ENCODE measurements at places on chromosomes 7 and 10.

DNA sequence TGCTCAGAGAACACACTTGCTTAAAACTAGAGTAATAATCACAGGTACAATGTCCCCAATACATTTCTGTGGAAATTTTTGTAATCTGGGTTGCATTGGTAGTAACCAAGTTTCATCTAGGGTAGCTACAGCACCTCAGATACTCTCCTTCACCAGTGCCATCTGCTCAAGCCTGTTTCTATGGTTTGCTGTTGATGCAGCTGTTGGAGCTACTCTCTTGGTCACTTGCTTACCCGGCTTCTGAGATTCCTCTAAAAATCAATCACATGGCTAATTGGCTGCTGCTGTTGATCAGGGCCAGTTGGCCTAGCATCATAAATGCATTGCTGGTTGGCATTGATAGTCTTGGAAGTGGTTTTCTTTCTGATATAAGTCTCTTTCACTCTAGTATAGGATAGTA lies 220.8 kb downstream of the BICC1 start:
- no peak for DNase-seq

- no peak for DNase-seq
Measured at GRCh38 chr10:86899132-86899531, 58.3 kb downstream of the MMRN2 start.

- DNase-seq = no peak
Measured at GRCh38 chr10:78284381-78284780, 250.7 kb downstream of the RPS24 start.

GRCh38 chr7:42350801-42351200 lies 113.8 kb upstream of the GLI3 start:
- no peak for DNase-seq

DNA sequence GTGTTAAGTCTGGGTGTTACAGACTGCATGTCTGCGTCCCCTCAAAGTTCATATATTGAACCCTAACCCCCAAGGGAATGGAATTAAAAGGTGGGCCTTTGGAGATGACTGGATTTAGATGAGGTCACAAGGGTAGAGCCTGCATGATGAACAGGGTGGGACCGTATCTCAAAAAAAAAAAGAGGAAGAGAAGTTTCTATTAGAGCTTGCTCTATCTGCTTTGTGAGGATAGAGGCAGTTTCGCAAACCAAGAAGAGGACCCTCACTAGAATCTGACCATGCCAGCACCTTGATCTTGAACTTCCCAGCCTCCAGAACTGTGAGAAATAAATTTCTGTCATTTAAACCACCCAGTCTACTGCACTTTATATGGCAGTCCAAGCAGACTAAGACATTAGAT lies 1.4 kb downstream of the KIN start:
- DNase-seq = no peak

- DNase-seq = no peak
Measured at GRCh38 chr7:79159040-79159664, 294.3 kb downstream of the MAGI2 start.

- no peak for DNase-seq
Measured at GRCh38 chr10:85611746-85612377, 754.7 kb downstream of the GRID1 start.

- no peak for DNase-seq
Measured at GRCh38 chr10:117166418-117167345, 28.6 kb upstream of the VAX1 start.

GRCh38 chr10:27241010-27241651 lies 534 bp upstream of the ACBD5 start:
- DNase-seq = no peak

DNA sequence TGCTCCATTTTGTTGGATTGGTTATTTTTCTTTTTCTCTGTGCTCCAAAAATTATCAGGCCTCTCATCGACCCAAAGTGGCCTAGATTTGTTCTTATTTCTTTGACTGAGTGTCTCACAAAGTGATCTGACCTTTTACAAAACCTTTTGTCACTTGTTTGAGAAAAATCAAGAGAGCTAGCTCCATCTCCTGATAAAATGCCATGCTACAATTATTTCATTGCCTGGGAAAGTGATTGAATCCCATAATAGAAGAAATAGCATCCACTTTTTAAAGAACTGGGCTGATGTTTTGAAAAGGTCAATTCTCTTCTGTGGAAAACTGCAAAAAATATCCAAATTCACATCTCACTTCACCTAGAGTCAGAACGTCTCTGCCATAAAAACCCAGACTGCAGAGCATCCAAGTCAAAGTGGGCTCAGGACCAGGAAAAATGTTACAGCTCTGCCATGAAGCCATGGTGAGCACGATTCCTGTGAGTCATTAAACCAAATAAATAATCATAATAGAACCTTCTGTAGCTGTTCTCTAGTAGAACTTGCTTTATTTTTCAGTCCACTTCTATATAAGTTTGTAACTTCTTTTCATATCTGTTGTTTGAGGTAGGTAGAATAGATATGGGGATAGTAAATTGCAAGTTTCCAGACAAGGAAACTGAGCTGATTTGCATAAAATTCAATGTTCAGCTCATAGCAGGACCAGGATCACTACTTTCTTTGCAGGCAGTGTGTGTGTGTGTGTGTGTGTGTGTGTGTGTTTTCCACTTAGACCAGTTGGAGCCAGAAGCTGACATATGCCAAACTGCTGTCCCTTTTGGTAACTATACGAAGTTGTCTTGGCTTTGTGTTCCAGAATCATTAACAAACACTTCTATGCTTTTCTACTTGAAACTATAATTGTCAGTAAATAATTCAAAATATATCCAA lies 632.5 kb upstream of the ANKRD30A start:
- no peak for DNase-seq

DNA sequence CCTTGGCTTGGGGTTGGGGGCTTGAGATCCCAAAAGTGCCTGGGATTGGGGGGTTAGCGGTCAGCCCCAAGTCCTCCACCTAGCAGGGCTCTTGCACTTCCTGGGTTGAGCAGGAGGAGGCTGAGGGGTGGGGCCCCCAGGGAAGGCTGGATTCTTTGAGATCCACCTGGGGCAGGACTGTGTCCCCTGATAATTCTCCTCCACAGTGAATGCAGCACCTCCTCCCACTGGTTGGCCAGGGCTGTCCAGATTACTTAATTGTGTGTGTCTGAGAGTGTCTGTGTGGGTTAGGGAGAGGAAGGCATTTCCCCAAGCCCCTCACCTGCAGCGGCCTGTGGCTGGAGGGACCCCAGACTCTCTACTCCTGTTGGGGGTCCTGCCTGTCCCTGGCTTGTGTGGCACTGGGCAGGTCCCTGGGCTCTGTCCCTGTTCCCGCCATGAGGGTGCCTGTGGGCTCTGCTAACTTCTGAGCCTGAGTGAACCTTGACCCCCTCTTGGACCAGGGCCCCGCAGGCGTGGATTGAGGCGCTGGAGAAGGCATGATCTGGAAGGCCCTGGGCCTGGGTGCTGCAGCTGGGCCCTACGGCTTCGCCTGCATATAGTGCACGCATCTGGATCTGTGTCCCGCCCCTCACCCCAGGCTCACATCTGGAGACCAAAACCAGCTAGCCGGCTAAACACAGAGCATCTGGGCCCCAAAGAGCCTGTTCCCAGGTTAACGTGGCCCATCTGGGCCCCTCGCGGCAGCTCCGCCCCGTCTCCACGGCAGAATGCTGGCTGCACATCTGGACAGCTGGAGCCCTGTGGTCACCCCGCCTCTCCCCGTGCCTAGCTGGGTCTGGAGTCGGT lies 10.4 kb downstream of the TMEM270 start:
- no peak for DNase-seq

DNA sequence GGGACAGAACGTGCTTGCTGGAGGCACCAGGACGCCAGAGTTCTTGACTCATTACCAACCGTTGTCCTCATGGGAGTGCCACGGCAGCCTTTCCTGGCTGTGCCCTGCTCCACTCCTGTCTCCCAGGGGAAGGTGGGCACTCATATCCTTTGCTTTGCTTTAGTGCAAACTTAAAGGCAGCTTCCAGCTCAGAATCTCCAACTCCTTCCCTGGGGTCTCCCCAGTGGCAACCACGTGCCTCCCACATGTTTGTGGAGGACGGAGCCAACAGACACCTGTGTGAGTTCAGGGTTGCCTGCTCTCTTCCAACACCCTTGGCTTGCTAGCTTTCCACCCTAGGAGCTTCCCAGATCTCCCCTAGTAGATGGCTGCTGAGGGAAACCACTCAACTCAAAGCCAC lies 52.0 kb upstream of the HMX3 start:
- no peak for DNase-seq

DNA sequence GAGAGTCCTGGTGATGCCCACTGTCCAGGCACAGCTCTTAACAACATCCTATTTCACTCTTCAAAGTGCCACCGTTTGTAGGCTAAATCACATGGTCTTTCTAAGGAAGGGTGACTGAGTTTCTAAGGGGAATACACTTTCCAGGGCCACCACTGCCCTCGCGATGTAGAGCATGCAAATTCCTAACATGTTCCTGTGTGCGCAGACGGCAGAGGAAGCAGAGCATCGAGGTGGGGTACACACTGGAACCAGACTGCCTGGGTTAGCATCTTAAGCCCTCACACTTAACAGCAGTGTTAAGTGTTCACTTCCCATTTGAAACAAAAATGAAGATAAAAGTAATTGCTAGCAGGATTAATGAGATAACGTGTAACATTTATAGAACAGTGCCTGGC lies 3.0 kb downstream of the VOPP1 start:
- DNase-seq = no peak

- DNase-seq = peak; percentile 33
Measured at GRCh38 chr7:148962440-148962822, 65.9 kb downstream of the PDIA4 start.

DNA sequence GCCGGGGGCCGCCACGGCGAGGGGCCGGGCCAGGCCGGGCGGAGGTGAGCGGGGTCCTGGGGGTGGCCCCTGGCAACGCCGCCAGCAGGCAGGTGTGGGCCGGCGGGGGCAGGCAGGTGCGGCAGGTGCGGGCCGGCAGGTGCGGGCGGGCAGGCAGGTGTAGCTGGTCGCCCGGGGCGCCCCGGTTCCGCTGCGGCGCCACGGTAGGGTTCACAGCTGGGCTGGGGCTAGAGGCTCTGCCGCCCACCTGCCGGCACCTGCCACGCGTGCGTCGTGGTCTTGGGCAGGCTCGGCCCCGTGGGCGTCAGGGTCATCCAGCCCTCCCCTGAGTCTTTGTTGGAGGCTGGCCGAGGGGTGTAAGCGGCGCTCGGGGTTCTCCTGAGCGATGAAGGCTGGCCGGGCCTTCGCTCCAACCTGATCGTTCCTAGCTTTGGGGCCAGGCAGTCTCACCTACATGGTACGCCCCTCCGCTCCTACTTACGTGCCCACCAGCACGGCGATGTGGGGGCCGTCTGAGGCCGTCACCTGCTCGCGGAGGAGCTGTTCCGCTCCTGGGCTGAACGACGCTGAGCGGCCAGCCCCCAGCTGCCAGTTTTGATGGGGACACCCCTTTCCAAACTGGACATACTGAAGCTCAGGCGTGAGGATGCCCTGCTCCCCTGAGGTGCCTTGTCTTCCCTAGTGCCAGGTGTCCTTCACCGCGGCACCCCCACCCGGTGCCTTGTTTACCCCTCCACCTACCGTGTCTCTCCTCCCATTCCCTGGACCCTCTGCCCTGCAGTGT lies 493 bp downstream of the ZMIZ2 start:
- DNase-seq = no peak

GRCh38 chr7:40810274-40810673 lies 675.5 kb downstream of the SUGCT start:
- DNase-seq = no peak

DNA sequence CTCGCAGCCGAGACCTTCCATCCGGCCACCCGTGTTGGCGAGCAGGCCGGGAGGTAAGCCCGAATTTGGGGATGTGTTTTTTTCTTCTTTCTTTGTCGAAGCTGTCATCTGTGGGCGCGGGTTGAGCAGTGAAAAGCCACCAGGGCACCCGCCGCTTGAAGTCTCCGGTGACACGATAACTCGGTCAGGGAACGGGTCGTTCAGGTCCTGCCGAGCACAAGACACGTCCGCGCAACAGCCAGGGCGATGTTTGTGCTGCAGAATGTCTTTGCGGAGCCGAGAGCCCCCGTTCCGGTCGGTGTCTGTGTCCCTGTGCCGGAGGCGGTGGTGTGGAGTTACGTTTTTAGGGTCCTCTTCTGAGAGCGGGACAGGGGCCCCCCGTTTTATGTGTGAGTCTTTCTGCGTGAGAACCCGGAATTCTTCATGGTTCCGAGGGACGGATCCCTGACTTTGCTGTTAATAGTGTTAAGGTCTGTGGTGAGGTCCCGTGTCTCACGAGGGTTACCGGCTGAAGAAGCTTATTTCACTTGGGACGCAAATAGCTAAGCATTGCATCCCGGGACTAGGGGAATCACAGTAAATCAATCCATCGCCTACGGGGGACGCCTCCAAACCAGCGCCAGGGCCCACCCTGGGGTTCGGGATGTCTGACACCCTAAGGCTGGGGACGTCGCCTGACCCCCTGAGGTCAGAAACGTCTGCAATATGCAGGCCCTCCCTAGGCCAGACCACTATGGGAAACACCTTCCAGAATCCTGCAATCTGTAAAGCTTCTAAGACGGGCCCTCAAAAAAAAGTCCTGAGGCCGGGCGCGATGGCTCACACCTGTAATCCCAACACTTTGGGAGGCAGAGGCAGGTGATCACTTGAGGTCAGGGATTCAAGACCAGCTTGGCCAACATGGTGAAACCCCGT lies 99.5 kb downstream of the ELFN1 start:
- no peak for DNase-seq

DNA sequence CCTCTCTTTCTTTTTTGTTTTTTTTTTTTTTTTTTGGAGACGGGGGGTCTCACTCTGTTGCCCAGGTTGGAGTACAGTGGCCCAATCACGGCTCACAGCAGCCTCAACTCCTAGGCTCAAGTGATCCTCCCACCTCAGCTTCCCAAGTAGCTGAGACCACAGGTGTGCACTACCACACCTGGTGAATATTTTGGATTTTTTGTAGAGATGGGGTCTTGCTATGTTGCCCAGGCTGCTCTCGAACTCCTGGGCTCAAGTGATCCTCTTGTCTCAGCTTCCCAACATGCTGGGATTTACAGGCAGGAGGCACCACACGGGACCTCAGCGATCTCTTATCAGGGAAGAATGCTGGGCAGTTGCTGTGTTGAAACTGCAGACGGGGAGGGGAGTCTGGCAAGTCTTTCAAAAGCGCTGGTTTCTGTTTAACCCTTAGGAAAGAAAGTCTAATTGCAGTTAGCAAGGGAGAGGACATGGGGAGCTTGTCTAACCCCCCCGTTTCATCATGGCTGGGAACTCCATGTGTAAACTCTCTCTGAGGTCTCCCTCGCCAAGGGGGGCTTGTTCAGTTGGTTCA lies 39.6 kb upstream of the LMTK2 start:
- no peak for DNase-seq

DNA sequence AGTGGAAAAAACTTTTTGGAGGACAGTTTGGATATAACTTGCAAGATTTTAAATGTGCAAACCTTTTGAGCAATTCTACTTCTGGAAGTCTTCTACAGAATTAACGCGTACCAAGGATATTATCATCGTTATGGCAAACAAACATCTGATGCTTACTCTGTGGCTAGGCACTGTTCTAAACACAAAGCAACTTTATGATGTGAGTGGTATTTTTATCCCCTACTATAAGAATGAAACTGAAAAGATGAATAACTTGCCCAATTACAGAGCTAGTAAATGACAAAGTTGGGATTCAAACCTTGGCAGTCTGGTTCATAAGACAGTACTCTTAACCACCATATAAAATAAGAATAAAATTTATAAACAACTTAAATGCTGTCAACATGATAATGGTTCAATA lies 15.8 kb downstream of the ASZ1 start:
- no peak for DNase-seq
